Stimulated activated CD8-positive, alpha-beta memory T cell treated with anti-CD3 and anti-CD28 coated beads, Interleukin-7, amount 100 ng/mL, for 48 hours (primary cell): ENCODE measurements at places on chromosomes 5 and 9.

GRCh38 chr5:147956842-147957223 is 50.5 kb upstream of the C5orf46 start:
- DNase-seq, result no peak

DNA sequence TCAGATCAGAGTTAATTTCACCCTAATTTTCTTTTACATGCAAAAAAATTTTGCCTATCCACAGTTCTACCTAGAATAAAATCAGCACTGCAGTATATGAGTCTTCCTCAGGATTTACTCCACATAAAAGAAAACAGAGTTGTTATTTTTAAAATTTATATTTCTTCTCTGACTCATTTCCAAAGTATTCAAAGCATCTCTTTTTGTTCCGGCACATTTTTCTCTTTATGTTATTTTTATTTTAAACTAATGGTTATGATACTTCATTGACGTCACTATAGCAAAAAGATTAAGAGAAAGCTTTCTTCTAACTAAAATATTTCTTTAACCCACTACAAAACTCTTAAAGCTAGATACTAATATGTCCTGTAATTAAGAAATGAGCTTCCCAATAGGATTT is 590.4 kb downstream of the PRELID2 start:
- no peak for DNase-seq

DNA sequence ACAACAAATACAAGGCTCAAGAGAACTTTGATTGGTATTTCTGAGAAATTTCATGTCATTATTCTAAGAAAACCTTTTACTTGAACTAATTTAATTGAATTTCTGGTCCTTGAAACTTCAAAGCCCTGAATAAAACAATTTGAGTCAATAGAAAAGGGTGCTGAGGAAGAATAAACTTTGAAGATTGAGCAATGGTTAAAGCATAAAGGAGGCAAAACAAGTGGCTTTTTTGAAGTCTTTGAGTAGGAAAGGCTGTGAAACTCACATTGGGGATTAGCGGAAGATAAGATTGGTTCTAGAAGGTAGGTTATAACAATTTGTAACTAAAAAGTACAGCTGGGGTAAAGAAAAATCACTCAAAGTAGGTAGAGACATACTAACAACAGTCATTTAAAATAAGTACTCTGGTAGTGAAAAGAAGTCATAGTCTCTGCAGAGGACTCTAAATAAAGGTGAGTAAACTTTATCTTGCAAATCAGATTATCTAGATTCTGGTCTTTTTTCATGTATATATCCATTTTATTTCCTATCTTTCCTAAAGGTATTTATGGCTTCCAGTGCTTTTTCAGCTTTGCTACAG is 6.4 kb upstream of the PLPP1 start:
- no peak for DNase-seq

DNA sequence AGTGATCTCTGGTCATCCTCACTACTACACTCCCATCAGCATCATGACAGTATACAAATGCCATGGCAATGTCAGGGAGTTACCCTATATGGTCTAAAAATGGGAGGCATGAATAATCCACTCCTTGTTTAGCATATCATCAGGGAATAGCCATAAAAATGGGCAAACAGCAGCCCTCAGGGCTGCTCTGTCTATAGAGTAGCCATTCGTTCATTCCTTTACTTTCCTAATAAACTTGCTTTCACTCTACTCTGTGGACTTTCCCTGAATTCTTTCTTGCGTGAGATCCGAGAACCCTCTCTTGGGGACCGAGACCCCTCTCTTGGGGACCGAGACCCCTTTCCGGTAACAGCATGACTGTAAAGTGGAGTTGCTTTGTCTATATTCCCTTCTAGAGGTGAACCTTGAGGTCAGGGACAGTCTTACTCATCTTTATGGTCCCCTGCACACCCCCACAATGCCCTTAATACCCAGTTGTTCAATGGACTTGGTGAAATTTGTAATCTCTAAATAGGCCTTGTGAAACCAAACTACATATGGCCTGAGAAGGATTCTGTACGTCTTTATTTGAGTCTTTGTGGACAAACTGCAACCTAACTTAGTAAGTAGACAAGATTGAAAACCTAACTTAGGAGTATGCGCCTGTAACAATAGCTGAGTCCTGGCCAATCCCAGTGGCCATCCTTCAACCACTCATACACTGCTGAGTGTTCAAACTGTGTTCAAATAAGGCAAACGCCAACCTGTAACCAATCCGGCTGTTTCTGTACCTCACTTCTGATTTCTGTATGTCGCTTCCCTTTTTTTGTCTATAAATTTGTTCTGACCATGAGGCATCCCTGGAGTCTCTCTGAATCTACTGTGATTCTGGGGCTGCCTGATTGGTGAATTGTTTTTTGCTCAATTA is 32.3 kb upstream of the UBTD2 start:
- DNase-seq, result no peak

- no peak for DNase-seq
These were observed 334.8 kb downstream of the FBXL17 start for GRCh38 chr5:108046955-108047670.

DNA sequence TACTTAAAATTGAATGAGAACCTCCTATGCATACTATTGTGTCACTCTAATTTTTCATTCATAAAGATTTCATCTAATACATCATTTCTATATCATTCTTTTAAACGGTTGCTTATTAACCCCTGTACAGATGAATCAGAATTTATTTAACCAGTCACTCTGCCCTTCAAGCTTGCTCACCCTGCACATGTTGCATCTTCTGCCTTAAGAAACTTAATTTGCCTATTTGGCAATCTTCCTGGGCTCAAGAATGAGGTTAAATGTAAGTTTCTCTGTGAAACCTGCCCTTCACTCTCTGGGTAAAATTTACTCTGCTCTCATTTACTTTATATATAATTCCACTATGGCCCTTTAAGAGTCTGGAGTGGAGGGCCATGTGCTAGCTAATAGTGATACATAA is 434.7 kb upstream of the ZNF608 start:
- no peak for DNase-seq

DNA sequence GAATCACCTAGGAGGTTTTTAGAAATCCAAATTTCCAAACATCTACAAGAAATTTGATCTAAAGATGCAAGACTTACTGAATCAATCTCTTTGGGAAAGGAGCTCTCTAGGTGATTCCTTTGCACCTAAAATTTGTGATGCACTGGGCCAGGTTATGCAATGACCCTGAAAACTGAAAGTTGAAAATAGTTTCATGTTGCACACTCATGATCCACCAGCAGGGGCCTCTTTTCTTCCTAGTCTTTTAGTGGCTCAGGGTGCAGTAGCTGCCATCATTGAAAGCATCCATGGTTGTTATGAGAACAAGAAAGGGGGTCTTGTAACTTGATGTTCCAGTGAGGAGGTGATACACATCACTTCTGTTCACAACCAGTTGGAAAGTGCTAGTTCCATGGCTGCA is 486.8 kb downstream of the PSAT1 start:
- no peak for DNase-seq

GRCh38 chr9:93045521-93045920 is 13.0 kb upstream of the SUSD3 start:
- DNase-seq, result no peak

DNA sequence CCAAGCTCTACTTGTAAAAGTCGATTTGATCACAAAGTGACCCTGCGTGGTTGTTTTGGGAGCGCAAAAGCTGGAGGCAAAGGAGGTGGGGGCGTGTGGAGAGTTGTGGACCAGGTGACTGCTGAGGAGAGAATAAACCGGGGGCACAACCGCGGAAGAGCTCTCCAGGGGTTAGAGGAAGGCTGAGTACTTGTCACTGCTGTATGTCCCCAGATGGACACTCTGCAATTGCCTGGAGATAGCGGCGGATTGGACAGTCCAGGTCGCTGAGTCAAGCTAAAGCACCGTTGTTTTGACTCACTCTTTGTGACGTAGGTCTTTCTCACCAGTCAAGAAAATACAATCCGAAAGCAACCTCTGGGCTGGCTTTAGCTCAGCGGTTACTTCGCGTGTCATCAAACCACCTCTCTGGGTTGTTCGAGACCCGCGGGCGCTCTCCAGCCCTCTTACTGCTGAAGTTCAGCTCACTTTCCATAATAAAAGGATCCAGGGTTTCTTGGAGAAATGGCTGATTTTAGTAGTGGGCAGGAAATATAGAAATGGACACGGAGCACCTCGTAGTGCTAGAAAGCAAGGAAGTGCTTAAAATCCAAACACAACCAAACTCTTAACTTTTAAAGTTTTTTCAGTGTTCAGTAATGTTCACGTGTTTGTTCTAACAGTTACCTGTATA is 25.7 kb downstream of the ZMAT2 start:
- DNase-seq, result peak; percentile 60

GRCh38 chr5:107223066-107223465 is 447.7 kb downstream of the EFNA5 start:
- DNase-seq, result no peak

DNA sequence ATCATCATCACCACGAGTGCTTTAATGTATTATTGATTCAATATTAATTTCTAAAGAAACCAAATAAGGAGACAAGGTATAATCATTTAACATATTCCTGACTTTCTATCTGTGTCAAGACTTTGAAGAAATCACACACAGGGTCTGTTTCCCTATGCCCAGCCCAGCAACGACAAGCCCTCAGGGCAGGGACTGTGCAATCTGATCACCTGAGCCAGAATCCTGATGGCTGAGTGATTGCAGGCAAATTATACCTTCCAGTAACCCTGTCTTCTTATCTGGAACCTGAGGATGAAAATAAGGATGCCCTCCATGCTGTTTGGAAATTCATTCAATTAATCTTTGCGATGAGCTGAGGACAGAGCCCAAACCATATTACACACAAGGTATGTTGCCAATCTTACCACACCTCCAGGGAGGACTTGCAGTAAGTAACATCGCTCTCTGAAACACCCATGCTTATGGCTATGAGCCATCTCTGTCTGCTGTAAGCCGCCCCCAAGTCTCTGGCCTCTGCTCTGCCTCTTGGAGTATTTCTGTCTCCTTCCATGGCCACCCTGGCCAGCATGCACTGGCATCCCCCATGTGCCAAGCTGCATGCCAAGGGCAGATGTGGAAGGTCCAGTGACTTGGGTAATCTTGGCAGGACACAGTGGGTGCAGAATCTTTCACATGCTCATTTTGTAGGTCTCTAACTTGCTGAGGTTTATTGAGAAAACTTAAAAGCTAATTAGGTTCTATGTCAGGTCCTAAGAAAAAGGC is 10.6 kb downstream of the TAS2R1 start:
- DNase-seq, result no peak

DNA sequence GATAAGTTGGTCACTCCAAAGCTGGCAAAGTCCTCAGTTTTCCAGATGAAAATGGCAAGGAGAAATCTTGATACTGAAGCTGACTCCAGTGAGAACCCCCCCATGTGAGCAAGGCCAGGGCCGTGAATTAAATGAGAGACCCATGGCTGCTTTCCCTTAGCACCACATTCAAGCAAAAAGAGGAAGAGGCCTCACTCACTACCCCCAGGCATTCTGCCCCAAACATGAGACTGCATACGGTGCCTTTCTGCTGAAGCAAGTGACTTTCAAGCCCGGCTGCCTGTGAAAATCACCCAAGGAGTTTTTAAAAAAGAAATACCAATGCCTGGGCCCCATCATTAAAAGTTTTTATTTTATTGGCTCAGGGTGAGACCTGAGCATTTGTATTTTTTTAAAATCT is 66.9 kb downstream of the TMEM252 start:
- no peak for DNase-seq

DNA sequence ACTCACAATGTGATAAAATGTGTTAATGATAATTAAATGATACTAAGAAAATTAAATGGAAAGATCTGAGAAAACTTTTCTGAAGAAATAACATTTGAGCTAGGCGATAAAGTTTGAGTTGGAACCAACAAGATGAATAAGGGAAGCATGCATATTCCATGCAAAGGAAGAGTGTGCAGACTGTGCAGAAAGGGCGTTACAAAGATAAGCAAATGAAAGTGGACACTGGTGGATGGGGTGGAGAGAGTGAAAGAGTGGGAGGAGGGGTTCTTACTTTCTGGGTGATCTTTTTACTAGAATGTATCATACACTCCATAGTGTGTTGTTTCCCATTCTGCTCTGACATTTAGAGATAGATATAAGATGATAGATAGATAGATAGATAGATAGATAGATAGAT is 138.7 kb downstream of the HTR1A start:
- DNase-seq, result no peak

GRCh38 chr5:150281987-150282386 is 7.6 kb downstream of the CAMK2A start:
- DNase-seq, result no peak

- DNase-seq, result no peak
These were observed 470.6 kb downstream of the TUSC1 start for GRCh38 chr9:25207402-25208195.

DNA sequence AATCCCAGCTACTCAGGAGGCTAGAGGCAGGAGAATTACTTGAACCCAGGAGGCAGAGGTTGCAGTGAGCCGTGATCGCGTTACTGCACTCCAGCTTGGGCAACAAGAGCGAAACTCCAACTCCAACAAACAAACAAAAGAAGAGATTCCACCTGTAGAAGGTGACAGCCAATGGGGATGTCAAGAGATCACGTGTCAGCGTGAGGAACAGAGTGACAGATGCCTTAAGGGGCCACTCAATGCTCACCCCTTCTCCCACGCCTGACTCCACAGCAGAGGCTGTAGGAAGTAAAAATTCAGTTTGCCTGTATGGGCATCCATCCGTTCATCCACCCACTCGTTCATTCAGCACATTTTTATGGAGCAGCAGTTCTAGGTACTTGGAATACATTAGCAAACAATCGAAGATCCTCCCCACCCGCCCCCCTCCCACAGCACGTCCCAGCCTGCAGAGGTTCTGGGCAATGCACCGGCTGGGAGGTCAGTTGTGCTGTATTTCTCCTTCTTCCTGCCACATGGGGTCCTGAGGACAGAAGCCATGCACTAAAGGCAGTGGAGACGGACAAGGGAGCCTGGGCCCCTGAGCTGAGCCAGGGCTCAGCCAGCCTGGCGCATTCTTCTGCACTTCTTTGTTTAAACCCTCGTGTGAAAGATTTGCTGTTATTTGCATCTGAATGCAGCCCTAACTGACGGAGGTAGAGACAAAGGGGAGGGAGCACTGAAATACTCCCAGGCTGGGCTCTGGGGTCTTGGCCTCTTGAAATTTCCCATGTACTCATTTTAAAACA is 11.3 kb upstream of the RNF130 start:
- no peak for DNase-seq

GRCh38 chr9:92931606-92932005 is 15.7 kb upstream of the FGD3 start:
- DNase-seq, result no peak
